ENCODE measurements at places on chromosomes 2 and 18.

GRCh38 chr2:236714080-236714479, 144.5 kb downstream of the ACKR3 start:
- DNase-seq, result no peak

- DNase-seq, result no peak
Observed at GRCh38 chr2:196066291-196067087, 2.1 kb downstream of the DNAH7 start.

- no peak for DNase-seq
Observed at GRCh38 chr2:17101596-17101995, 416.6 kb downstream of the RAD51AP2 start.

DNA sequence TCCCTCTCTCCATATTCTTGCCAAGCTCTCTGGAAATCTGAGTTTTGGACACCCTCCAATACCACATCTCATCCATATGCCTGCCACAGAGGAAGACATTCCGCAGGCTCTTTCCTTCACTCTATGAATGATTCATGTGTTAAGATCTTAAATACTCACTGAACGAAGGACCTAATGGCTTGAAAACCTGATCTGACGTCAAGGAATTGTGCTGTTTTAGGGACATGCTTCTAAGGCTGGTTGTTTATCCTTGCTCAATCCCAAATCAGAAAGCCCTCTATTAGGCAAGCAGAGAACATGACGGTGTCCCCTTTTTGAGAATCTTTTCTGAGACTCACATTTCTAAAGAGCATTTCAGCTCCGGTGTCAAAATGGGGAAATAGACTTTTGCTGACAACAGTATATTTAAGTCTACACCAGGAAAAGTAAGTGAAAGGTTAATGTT, 83.7 kb upstream of the GALNT5 start:
- no peak for DNase-seq

DNA sequence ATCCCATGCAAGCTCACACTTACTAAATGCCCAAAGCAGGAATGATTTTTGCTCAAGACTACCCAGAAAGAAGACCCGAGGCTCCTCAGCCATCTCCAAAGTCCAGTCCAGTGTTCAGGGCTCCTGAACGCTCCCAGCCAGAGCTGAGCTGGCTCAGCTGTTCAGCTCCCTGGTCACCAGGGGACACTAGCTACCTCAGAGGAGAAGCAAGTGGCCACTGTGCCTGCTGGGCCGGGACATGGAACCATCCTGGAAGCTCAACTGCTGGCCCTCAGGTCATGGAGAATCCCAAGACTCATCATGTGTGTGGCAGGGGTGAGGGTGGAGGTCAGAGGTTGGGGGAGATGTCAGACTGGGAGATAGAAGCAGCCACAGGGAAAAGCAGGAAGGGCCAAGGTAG, 89.0 kb downstream of the GALNT14 start:
- no peak for DNase-seq

GRCh38 chr2:83186105-83186760, 1272.8 kb downstream of the SUCLG1 start:
- no peak for DNase-seq

DNA sequence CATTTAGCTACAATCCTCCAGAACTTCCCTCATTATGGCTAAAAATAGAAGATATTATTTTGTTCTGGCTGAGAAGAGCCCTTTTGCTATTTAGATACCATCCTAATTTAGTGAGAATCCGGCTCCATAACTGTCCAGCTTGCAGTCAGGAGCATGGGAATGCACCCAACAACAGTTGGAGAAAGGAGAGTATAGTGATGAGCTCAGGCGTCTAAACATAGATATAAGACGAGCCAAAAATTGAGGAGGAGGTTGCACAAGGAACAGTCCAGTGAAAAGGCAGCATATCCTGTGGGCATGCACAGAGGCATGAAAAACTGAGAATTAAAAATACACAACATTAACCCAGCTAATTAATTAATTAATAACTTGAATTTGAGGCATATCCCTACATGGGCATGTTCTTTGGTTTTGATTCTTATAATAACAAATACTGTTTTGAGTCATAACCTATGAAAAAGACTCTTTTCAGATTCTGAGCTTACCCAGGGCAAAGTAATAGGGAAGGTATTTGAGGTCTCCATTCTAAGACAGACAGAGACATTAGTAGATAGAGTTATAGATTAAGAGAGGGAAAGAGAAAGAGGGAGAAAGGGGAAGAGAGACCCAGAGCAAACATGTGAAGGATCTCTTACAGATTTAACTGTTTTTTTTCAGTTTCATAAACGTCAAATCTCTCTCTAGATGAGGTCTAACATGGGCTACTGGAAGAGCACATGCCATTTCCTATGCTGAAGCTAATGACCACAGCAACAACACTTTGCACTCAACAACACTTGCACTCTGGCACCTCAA, 311.2 kb downstream of the OSR1 start:
- no peak for DNase-seq

DNA sequence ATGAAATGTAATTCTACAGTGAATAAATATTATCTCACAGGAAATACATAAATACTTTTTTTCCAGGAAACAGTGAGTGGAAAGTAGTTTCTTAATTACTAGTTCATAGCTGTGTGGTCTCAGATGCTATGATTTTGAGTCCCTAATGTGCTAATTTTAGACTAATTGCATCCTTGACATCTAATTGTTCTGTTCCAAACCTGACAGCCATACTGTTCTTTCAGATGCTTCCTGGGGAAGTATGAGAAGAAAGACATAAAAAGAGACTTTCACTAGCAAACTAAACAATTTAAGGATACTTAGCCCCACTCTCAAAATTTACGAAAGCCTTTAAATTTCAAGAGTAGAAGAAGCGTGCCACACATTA, 350.9 kb upstream of the CDH20 start:
- no peak for DNase-seq

- DNase-seq, result no peak
Observed at GRCh38 chr2:98799375-98800329, 68.7 kb upstream of the MGAT4A start.

DNA sequence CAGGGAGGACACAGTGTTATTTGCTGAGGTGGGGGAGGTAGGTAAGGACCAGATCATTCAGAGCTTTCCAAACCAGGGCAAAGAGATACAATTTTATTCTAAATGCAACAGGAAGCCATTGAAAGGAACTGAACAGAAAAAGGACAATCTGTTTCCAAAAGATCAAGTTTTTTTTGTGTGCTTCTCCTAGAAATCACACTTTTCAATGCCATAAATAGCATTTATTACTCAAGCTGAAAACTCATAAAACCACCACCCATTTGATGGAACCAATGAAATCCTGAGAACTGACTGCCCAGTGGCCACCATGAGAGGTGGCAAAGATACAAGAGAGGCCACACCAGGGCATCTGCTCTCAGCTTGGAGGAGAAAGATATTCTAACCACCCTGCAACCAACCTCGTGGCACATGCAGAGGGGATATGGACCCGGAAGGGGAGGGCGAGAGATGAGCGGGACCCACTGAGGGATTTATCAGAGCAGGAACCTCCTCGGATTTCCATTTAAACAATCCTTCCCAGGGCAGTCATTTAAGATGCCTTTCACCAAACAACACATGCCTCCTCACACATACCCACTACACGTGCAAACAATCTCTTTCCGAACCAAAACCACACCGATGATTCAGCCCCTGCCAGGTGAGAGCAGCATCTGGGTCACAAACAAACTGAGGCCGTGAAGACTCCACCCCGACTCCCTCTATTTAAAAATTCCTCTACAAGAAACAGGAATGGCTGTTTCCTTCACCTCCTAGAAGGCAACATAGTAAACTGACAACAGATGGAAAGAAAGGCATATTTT, 8.8 kb downstream of the CYB5A start:
- no peak for DNase-seq

DNA sequence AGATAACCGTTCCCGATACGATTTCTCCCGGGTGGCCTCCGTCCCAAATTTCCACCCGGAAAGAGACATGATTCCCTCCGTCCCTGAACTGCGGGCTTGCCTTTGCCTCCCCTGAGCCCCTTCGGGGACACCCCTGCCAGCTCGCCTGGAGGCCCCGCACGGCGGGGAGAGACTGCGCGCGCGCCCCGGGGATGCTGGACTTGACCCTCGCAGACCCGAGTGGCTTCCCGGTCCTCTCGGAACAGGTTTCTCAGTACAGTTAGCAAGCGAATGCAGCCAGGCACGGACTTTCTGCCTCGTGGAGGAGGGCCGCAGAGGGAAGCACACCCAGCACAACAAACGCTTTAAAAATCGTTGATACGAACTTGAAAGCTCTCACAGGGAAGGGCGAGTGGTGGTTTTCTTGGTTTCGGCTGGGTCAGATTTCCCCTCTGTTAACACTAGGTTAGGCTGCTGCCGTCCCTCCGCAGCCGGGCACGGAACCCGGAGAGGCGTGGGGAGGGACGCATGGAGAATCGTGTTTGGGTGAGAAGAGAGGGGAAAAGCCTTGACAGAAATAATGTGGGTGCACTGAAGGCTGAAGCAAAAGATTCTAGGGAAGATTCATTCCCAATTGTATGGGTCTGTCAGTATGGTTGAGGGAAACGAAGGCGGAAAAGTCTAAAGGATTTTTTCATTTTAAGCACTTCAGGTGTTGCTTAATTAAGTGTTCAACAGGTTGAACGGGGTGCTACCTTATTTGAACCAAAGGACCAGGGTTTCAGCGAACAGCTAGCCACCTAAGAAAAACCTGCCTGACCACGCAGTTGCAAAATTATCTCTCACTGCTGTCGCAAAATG, 916 bp downstream of the TNFRSF11A start:
- DNase-seq, result no peak

DNA sequence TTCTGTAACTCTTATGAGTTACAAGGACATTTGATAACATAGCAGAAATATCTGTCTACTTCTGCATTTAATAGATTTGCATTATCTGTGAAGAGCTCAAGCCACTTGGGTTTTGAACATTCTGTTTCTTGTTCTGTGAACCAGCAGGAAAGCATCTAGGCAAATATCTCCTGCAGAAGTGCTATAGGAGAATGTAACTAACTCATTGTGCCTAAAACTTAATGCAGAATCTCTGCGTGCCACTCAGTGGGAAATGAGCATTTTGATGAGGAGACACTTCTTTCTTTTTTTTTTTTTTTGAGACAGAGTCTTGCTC, 63.5 kb downstream of the MYOM1 start:
- no peak for DNase-seq

- DNase-seq, result no peak
Observed at GRCh38 chr2:47360927-47361326, 42.0 kb upstream of the MSH2 start.

- DNase-seq, result no peak
Observed at GRCh38 chr2:16525265-16525887, 140.3 kb downstream of the CYRIA start.

GRCh38 chr2:46010925-46011490, 286.2 kb upstream of the EPAS1 start:
- no peak for DNase-seq

- no peak for DNase-seq
Observed at GRCh38 chr2:221465776-221466175, 106.3 kb downstream of the EPHA4 start.

DNA sequence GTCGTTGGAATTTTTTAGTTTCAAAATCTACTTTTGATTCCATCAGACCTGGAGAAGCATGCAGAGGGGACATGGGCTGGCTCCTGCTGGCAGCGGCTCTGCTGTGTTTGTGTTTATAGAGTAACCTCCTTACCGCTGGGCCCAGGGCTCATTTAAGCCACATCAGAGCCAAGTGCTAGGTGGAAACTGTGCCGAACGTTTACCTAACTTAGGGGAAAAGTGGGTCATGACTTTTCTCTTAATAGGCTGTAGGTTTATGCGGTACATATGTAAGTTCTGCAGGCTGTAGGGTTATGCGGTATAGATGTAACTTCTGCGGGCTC, 17.7 kb downstream of the CNDP2 start:
- no peak for DNase-seq

GRCh38 chr2:74599676-74600075, 45.2 kb downstream of the DOK1 start:
- no peak for DNase-seq

- no peak for DNase-seq
Observed at GRCh38 chr2:101038455-101039255, 36.6 kb downstream of the RPL31 start.

DNA sequence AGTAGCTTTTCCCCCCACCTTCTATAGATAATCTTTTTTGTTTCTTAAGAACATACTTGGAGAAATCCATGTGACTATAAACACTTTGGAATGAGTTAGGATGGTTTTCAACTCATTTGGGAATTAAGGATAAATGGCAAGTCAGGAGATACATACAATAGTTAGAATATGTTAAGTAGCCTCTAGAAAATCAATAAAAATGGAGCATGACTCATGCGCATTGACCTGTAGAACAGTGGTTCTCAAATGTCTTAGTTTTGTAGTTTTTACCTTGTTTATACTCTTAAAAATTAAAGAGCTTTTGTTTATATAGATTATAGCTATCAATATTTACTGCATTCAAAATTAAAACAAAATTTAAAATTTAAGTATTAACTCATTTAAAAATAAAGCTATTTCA, 24.7 kb downstream of the NUP35 start:
- no peak for DNase-seq

- DNase-seq, result no peak
Observed at GRCh38 chr2:159201360-159202063, 85.0 kb downstream of the WDSUB1 start.

- DNase-seq, result no peak
Observed at GRCh38 chr2:23209059-23209458, 175.9 kb upstream of the KLHL29 start.

GRCh38 chr2:119487434-119488244, 36.6 kb downstream of the SCTR start:
- no peak for DNase-seq

GRCh38 chr2:98416383-98417159, 28.1 kb upstream of the INPP4A start:
- no peak for DNase-seq

- DNase-seq, result peak; percentile 91
Observed at GRCh38 chr2:30115141-30115980, 31.4 kb upstream of the YPEL5 start.

- DNase-seq, result no peak
Observed at GRCh38 chr18:79521416-79522205, 125.9 kb downstream of the NFATC1 start.

DNA sequence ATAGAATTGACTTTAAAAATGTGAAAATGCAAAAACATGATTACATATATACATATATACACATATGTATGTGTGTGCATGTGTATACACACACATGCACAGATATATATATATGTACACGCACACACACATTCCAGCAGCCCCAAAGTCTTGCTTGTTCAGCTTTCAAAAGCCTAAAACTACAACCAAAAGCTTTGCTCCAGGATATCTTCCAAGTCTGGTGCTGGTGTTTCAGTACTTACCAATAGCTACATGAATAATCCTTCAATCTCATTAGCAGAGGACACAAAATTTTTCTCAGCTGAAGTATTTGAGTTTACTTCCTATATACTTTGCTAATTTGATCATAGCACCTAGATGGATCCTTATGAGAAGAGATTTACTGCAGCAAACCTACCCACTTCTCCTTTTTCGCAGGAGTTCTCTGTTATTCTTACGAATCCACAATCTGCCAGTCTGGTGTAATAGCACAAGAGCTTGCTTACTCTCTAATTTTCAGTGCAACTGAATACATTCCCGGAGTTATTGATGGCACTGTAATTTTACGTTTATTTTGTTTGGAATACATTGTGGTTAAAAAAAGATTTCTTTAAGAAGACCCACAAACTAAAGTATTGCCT, 553.3 kb downstream of the ARHGAP15 start:
- no peak for DNase-seq

Measured in sciatic nerve (tissue), 2 donors.